ENCODE measurements at places on chromosomes 7 and 10.
A peak's percentile ranks its signal among the peaks of the same experiment; 100 is the strongest.

DNA sequence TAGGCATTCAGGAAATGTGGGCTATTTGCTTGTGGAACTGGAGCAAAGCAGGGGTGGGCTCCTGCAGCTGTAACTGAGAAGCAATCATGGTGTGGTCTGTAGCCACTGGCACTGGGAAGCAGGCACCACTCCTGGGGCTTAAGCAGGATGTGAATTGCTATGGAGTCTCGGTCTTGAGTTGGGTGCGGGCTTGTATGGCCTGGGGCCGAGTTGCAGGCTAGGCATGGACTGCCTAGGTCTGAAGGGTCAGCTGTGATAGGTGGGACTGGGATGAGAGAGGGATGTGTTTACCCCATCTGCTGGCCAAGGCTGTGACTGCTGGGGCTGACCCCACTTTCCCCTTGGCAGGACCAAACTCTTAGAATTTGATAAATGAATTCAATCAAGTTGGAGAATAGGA, 43.0 kb downstream of the ADCY1 start:
- DNase-seq, result no peak

DNA sequence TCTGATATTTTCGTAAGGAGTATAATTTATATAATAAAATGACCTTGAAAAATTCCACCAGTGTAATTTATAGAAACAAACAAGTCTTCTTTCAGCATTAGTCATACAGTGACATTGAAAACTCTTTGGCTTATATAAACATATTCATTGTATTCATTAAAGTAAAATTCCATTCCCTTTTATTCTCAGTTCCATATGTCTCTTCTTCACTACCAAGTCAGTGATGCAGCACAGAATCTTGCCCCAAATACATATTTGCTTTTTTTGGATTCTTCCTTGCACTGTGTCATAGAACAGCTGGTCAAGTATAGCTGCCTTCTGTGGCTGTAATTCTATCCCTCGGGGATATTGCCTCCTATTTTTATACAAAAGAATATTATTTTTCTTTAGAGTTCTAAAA, 884.5 kb upstream of the POT1 start:
- no peak for DNase-seq

GRCh38 chr10:131129544-131129943, 182.0 kb downstream of the TCERG1L start:
- no peak for DNase-seq

- DNase-seq, result peak; percentile 6
Measured at GRCh38 chr7:106927536-106927935, 62.5 kb downstream of the PIK3CG start.

- no peak for DNase-seq
Measured at GRCh38 chr7:2637505-2638223, 5.9 kb downstream of the TTYH3 start.

GRCh38 chr7:106538638-106539037, 122.3 kb downstream of the CCDC71L start:
- DNase-seq, result no peak

DNA sequence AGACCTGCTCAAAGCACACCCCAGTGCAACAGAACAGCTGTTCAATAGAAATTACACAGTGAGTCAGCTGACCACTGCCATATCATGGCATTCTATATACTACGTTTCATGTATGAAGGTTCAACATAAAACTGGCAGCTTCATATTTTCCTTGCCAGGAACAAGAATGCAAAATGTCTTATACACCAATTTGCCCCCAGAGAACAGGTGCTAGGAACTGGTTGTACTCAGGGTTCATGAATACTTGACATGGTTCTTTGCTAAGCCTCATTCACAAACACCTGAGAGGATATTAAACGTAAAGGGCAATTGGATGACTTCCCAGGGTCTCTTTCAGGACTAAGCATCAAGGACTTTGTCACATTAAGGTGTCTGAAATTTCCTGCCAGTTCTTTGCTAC, 6.9 kb downstream of the MYOF start:
- no peak for DNase-seq

- DNase-seq, result peak; percentile 80
Measured at GRCh38 chr10:97574374-97575126, 2.0 kb downstream of the ANKRD2 start.

DNA sequence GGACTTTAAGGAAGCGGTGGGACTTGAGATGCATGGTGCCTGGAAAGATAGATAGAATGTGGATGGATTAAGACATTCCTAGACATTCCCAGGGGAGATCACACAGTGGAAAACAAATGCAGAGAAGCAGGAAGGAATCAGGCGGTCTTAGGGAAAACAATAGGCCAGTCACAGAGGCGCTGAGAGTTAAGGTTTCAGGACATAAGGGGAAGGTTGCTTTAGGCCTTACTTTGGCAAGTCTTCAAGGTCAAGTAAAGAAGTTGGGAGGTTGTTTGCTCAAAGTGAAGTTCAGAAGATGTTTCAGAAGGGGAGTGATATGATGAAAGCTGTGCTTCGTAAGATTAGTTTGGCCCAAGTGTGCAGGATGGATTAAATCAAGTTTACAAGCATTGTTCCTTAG, 109.4 kb downstream of the SUGCT start:
- no peak for DNase-seq

DNA sequence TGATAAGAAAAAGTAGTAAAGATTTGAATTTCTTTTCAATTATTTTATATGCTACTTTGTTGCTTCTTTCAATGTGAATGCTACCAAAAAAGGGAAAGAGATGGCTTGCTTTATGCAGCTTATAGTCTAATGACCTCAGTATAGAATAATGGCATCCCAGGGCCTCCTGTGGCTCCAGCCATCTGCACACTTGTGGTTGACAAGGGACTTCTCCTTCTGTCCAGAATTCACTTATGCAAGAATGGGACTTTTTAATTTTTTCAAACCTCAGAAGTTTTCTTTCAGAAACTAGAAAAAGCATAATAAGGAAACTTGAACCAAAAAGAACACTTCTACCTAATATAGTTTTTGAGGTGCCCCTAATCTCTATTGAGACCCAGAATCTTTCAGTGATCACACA, 310.9 kb downstream of the CTNNA3 start:
- DNase-seq, result no peak

GRCh38 chr7:12066521-12066920, 144.6 kb upstream of the TMEM106B start:
- no peak for DNase-seq

DNA sequence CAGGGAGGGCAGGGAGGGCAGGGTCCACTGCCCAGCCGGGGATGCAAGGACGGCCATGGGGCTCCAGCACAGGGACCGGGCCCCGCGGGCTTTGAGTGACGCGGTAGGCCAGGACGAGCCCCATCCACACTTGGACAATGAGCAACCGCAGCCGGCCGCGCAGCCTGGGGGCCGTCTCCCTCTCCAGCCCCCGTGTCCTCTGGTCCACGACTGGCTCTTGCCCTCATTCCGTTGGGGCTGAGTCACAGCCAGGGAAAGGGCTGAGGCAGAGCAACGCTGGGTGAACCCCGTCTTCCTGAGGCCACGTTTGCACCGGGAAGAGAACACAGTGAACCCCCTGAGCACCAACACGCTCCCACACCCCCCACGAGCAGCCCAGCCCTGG, 23.7 kb downstream of the SHH start:
- no peak for DNase-seq

DNA sequence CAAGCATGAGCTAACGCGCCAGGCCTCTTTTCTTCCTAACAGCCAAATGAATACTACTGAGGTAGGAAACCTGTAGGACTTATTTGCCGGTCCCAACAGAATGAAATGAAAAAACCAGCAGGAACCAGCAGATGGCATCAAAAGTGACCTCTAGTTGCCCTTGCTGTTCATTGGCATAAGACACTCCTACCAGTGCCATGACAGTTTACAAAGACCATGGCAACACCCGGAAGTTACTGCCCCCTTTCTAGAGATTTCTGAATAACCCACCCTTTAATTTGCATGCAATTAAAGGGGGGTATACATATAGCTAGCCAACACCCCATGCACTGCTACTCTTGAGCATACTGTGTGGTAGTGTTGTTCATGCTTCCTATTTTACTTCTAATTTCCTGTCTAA, 65.2 kb downstream of the ATE1 start:
- DNase-seq, result no peak

DNA sequence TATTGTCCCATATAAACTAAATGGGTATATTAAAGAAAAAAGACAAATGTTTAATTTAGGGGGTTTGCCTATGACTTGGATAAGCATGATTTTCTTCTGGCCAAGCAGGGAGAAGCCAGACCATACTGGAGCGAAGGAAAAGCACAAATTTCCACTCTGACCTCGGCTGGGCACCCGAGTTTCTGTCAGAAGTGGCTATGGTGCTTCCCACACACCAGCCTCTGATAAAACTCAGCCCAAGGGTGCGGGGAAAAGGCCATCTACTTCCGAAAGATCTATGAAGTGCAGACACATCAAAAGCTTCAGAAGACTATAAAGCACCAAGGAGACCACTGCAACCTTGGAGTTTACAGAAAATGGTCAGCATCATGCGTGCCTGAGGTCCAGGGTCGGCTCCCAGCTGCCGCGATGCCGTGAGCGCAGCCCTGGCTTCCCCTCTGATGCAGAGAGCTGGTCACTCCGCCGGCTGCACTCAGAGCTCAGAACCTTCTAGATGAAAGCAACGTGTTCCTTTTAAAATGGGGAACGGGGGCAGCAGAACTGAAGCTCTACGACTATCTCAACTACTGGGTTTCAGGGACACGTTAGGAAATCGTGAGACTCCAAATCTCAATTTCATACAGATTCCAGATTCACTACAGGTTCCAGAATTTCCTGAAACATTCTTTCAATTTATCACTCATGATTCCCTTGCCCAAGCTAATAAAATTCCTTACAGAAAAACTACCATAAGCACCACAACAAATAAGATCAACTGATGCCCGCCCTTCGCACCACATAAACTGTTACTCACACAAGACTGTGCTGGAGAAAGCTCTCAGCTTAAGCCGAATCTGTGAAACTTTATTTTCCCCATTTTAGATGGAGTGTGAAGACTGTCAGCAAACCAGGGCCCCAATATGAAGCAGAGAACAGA, 84.5 kb downstream of the DIP2C start:
- no peak for DNase-seq

Data from renal cortex interstitium (tissue), 15 donors.